Fibroblast of the aortic adventitia (primary cell): ENCODE measurements at places on chromosomes 2 and 18. TPM values are rescaled to one million over a fixed set of nuclear protein-coding genes. Genes with fewer than 3 reads are reported as not detected.

The KLHL29 gene
- 2.9 and 4.7 TPM in 2 replicates for total RNA-seq

The PTPRM gene
- total RNA-seq: 64.2 and 65.3 TPM in 2 replicates

The GRB14 gene
- total RNA-seq: 6.1 and 6.9 TPM in 2 replicates

The IL1RL2 gene
- 1.7 and 9.8 TPM in 2 replicates for total RNA-seq

The LYG1 gene
- total RNA-seq: 0.09 TPM in 1 of 2 replicates, not detected in the other
